ENCODE measurements at places on chromosomes 4 and X. TPM values are rescaled to one million over a fixed set of nuclear protein-coding genes. Genes with fewer than 3 reads are reported as not detected.

MAGEB10 gene
- not detected for total RNA-seq

SLITRK4 gene
- total RNA-seq = not detected

FGFR3 gene
- total RNA-seq = 0.30 TPM

BMP2K gene
- 17.6 TPM for total RNA-seq

SLC10A4 gene
- 0.14 TPM for total RNA-seq

SLC10A6 gene
- not detected for total RNA-seq

TLR6 gene
- total RNA-seq = 1.3 TPM

KIT gene
- 1.1 TPM for total RNA-seq

GYPB gene
- total RNA-seq = not detected

POU3F4 gene
- total RNA-seq = not detected

GRK4 gene
- total RNA-seq = 3.5 TPM

FGB gene
- not detected for total RNA-seq

ADGRG4 gene
- not detected for total RNA-seq

ZCCHC4 gene
- total RNA-seq = 12.7 TPM

UGT2B7 gene
- total RNA-seq = not detected

TBL1X gene
- 30.0 TPM for total RNA-seq

CENPVL3 gene
- total RNA-seq = not detected

PCGF3 gene
- 33.8 TPM for total RNA-seq

FHDC1 gene
- 0.11 TPM for total RNA-seq

IGFBP7 gene
- 0.18 TPM for total RNA-seq

XK gene
- total RNA-seq = 0.23 TPM

GLRB gene
- total RNA-seq = not detected

RGN gene
- not detected for total RNA-seq

TSC22D3 gene
- 23.8 TPM for total RNA-seq

SH3D19 gene
- not detected for total RNA-seq

CTAG1B gene
- total RNA-seq = not detected

VSIG1 gene
- 9.0 TPM for total RNA-seq

PDHA1 gene
- 129 TPM for total RNA-seq

HTRA3 gene
- total RNA-seq = not detected

GBA3 gene
- total RNA-seq = not detected

GPR143 gene
- not detected for total RNA-seq

USP17L29 gene
- not detected for total RNA-seq

EMCN gene
- total RNA-seq = not detected

ZNF141 gene
- total RNA-seq = 31.5 TPM

MAGEA3 gene
- not detected for total RNA-seq

C4orf46 gene
- 15.8 TPM for total RNA-seq

ARR3 gene
- not detected for total RNA-seq

TRAM1L1 gene
- total RNA-seq = not detected

CXorf65 gene
- 21.1 TPM for total RNA-seq

HTN3 gene
- total RNA-seq = not detected

NALF2 gene
- total RNA-seq = 0.09 TPM

C1GALT1C1 gene
- total RNA-seq = 26.5 TPM

AADAT gene
- not detected for total RNA-seq

RASL11B gene
- total RNA-seq = 0.16 TPM

TLR3 gene
- 0.41 TPM for total RNA-seq

SHROOM3 gene
- total RNA-seq = not detected

HS3ST1 gene
- total RNA-seq = 0.64 TPM

TMSB15A gene
- total RNA-seq = 0.50 TPM

PPID gene
- total RNA-seq = 42.0 TPM

SERPINA7 gene
- total RNA-seq = not detected

CTSO gene
- total RNA-seq = 3.5 TPM

HSFX3 gene
- not detected for total RNA-seq
